ENCODE measurements at places on chromosomes 1 and 21.

- no peak for DNase-seq
Observed at GRCh38 chr21:18812308-18812707, 408.7 kb upstream of the TMPRSS15 start.

DNA sequence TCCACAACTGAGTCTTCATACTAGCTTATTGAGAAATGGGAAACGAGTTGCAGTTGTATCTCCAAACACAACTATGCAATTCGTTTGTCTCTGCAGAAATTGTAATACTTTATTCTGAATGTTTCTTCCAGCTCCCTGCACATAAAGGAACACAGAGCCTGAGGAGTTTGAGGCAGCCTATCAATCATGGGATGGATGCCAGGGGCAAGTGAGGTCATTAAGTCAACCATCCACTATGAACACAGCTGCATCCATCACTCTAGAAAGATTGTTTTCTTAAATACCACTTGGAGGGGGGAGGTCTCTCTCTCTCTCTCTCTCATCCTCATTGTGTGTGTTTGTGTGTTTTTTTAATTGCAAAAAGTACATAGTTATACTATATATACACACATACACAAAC lies 2.9 kb upstream of the PSMB2 start:
- no peak for DNase-seq

- DNase-seq, result no peak
Observed at GRCh38 chr1:241145881-241146280, 211.1 kb downstream of the RGS7 start.

DNA sequence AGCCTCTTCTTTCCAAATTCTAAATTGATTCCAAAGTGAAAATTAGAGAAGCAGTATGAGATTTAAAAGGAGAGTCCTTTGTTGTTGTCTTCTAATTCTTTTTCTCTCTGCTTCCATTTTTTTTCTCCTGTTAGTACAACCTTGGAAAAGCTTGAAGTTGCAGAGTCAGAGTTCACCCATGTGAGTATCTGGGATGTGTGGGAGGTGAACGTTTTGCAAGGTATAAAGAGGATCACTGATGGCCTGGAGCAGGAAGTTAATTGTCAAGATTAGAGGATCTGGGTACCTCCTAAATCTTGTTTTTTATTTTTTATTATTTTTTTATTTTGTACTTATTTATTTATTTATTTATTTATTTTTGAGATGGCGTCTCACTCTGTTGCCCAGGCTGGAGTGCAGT lies 7.7 kb upstream of the PSMD4 start:
- DNase-seq, result no peak

- DNase-seq, result no peak
Observed at GRCh38 chr1:175118375-175119367, 51.0 kb downstream of the TNN start.
